Spleen (tissue), 13 donors: ENCODE measurements at places on chromosomes 1 and 21. TPM values are rescaled to one million over a fixed set of nuclear protein-coding genes. Genes with fewer than 3 reads are reported as not detected.
A peak's percentile ranks its signal among the peaks of the same experiment; 100 is the strongest.

GRCh38 chr1:7293702-7294629 lies 477.1 kb upstream of the VAMP3 start:
- DNase-seq, result no peak

DNA sequence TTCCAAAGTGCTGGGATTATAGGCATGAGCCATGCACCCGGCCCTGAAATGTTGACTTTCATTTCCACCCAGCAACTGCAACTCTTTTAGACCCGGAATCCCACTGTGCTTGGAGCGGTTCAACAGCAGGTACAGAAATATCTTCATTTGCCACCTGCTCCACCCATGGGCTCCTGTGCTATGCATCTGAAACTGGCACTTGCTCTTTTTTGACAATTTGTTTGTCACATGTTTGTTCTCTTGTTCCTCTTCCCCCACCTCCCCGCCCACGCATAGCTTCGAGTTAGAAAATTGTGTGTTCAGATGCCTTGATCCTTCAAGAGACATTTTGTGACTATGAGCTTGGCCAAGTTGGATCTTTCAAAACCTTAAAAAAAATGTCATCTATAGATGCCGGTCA lies 2.4 kb upstream of the IFNLR1 start:
- DNase-seq, result peak; percentile 84

DNA sequence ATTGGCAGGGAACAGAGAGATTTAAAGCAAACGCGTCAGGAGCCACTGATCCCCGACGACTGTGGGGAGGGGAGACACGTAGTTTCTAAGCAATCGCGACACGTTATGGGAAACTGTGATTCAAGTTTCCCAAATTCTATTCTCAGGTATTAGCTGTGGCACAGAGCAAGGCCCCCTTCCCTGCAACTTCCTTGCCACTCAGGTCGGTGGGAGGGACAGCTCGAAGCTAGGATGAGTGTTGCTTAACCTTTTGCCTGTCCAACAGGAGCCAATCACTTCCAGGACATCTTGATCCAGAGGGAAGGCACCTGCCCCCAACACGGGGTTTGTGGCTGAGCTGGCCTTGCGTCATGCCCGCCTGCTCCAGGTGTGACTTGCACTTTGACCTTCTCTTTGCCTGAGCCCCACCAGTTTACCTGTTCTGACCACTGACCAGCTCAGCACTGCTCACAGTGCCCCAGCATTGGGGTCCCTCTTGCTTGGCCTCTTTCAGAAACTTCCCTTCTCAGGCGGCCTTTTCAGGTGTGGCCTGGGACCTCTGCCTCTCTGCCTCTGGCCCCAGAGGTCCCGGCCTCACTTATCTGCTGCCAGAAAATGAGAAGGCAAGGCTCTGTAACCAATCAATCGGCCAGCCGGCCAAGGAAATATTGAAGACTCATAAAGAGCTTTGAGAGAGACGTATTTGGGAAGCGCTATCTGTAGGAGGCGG lies 24.6 kb downstream of the TEX35 start:
- peak; percentile 21 for DNase-seq

Gene KAZN
- 160 TPM for total RNA-seq

GRCh38 chr1:64246294-64246917 lies 43.0 kb downstream of the UBE2U start:
- DNase-seq, result no peak
